ENCODE measurements at places on chromosomes 13 and 19.
A peak's percentile ranks its signal among the peaks of the same experiment; 100 is the strongest.

GRCh38 chr13:38657191-38657590, 29.7 kb upstream of the FREM2 start:
- no peak for DNase-seq

DNA sequence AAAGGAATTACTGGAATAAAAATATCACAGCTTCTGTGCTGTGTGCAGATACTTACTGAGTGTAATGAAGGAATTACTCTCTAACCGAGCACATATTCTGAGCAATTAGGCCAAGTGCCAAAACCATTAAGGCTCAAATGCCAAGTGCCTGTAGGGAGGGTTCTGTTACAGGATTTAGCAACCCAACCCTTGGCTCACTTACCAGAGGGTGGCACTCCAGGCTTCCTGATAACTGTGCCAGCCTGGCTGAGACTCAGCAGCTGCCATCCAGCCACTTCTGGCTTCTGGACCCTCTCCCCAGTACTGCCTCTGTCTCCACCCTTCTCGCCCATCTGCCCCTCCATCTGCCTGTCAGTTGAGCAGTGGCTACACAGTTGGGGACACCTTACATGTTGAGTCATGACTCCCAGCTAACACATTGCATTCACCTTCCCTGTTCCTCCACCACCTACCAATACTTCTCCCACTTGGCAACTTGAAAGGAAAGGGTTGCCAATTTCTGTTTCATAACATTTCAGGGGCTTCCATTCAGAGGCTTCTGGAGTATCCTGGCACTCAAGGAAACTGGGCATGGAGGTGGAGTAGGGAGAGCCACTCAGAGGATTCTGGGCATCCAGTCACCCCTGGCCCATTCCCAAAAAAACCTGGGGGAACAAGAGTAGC, 110.5 kb downstream of the COG6 start:
- DNase-seq = peak; percentile 15

- no peak for DNase-seq
Measured at GRCh38 chr19:6292006-6292405, 12.2 kb upstream of the MLLT1 start.

- no peak for DNase-seq
Measured at GRCh38 chr13:102145750-102146149, 256.1 kb downstream of the FGF14 start.

DNA sequence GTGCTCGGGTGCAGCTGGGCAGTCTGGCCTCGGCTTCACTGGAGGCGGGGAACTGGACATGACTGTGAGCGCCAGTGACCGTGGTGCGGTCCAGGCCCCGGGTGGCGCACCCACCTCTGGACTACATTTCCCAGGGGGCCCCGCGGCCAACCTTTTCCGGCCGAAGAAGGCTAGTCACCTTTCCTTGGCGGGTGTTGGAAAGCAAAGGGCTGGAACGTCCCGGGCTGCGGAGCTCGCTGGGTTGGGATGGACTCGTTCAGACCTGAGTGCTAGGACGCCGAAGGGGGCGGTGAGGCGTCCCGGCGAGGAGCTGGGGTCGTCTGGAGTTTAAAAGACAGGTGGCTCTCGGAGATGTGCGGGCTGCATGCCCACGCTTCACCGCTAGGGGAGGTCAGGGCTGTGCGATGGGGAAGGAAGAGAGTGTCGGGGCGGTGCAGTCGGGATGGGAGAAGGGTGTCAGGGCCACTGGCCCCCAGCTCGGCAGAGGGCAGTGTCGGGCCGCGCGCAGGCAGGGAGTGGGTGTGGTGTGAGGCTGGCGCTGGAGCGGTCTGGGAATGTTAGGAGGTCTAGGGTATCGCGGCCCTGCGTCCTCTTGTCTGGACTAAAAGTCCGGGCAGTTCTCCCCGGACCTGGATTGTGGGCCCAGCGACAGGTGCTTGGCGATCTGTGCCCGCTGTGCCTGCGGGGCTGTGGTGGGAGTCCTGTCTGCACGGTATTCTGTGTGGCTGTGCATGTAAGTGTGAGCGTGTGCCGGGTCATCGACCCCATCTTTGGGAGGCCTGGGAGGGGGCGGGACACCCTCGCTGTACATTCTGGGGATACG, 57.1 kb downstream of the ZNF568 start:
- DNase-seq = peak; percentile 90

DNA sequence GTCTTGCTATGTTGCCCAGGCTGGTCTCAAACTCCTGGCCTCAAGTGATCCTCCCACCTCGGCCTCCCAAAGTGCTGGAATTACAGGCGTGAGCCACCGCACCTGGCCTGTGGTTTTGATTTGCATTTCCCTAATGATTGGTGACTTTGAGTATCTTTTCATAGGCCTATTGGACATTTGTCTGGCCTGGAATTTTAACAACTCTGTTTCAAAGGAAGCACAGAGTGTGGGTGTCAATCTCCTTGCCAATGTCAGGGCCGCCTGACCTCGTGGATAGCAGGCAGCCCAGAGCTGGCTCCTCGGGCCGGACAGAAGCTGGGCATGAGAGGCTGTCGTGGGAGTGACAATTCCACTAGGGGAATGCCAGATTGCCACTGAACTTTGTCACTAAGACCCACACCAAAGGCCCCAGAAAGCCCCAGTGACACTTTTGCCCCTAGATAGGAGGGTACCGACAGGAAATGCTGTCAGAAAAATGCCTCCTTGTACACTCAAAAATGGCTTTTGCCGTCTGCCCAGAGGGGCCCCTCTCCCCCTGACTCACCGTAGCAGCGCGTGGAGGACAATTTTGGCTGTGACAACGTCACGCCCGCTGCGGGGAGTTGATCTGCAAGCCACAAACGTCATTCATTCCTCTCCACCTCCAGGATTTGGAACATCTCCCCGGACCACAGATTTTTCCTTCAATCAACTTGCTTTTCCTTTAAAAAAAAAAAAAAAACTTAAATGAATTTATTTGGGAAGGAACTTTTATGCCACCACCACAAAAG, 11.7 kb upstream of the ADGRE5 start:
- DNase-seq = no peak

DNA sequence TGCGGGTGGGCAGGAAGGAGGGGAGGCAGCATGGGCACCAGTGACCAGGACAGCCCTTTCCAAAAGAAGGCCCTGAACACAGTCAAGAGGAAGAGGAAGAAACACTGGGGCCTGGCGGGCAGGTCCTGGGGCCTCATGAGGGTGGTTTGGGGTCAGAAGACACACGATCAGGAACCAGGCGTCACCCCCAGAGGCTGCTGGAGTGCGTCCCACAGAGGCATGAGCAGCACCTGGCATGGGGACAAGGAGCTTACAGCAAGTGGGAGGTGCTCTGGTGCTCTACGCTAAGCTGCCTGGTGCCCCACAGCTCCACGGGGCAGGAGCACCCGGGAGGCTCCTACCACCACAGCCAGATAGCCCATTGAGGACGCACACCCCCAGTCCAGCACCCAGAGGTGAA, 20.0 kb downstream of the ELL start:
- no peak for DNase-seq

DNA sequence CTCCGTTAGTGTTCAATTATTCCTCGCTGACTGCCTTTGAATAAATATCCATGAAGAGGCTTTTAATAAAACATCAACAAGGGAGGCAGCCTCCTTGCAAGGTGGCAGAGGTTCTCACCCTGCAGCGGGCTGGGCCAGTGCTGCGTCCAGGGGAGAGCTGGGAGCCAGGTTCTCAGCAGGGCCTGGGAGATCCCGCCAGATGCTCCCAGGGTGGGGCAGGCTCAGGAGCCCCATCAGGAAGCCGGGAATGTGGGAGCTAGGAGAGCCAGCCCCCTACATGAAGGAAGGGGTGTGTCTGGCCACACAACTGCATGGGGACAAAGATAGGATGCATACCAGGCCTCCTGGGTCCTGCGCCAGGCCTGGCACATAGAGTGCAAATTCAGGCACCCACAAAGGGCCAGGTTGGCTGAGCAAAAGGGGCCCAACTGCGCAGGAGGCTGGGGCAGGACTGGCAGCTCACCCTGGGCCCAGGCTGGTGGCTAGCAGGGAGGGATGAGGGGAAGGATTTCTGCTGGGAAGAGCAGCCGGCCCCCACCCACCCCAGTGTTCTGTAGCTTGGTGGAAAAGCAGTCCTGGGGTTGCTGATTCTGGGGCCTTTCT, 22.8 kb downstream of the VSTM2B start:
- DNase-seq = no peak

DNA sequence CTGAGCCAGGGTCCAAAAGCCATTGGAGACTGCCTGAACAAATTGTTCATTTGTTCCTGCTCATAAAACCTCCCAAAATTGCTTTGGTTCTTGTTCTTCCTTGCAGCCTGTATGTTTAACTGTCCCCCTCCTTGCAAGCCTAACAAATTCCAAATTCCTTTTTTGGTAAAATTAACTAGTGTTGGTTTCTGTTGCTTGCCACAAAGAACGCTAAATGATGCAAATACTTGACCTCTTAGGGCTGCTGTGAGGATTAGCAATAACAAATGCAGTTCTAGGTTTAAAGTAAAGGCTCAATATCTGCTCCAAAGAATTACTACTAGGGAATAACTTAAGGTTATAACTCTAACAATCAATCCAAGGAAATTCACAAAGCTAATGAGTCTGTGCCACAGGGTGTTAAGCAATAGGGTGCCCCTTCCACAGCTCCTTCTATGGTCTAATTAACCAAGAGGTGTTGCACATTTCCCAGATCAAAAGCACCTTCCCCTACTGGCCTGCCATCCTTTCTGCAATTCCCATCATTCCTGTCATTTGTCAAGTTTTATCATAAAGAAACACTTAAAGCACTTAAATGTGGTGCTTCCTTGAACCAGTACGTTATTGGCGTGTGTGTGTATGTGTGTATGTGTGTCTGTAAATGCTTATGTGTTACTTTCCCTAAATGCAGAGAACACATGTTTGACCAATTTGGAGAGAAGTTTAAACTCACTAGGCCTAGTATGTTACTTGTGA, 110.2 kb downstream of the RAP2A start:
- no peak for DNase-seq

- peak; percentile 95 for DNase-seq
Measured at GRCh38 chr19:53867225-53868090, at the start of gene MYADM. TSS of gene MYADM (plus strand) at chr19:53867883. CDS start at chr19:53873530, 5,647 bp downstream.

DNA sequence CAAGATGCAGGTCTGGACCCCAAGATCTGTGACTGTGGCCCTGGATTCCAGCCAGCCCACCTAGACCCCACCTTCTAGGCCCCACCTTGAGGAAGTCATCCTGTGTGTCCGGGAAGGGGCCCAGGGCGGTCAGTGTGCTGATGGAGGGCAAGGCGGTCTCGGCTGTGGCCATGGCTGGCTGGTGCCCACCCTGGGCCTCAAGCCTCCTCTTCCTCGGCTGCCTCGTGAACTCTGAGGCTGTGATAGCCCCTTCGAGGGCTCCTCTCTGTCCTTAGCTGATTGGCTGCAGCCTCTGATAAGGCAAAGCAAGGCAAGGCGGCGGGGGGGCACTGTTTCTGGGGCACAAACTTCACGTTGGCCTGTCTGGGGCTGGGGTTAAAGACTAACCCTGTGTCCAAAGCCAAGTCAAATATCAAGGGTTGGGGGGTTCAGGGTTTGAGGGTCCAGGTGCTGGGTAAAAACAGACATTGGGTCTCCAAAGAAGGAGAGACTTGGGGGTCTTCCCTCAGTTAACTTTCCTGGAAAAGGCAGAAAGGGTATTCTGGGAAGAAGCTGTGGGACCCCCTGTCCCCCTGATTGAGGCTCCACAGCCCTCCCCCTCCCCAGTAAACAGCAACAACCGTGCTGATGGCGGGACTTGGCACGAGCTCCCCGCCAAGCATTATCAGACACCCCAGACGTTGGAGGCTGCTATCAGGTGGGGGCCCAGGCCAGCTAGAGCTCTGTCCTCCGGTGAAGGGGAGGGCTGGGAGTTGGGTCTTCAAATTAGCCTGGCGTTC, at the start of gene KLF1:
TSS of gene KLF1 (minus strand) at position 233 of the 779 bp plus-strand sequence. CDS start at position 172, 61 bp downstream.
- DNase-seq = no peak

DNA sequence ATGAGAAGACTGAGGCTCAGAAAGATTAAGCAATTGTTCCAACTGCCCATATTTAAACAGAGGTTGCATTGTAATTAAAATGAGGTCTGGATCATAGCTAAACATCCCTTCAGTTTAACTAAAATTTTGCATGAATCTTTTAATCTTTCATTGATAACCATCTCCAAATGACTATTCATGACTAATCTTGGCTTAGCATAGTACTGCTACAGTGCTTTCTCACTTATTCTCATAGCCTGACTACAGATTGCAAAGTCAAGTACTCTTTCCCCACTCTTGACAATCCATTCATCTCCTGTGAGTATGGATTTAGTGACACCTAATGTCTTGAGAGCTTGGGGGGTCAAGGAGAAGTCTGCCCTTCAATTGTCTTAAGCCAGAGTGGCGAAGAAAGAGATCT, 258.4 kb downstream of the RFC3 start:
- DNase-seq = no peak

DNA sequence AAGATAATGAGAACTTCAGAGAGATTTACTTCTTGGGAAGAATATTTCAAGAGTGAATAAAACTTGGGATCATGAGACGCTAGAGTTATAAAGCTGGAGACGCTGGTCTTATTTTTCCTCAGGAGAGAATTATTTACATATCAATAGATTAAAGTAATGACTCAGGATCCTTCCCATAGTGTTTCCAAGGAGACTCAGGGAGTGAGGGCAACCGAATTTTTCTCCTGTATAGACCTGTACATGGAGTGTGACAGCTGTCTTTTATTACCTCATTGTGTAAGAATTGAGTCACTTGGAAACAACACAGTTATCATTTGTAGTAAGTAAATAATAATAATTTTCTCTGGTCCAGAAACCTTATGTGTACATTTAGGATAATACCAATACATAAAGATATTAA, 1905.5 kb downstream of the OLFM4 start:
- DNase-seq = no peak

GRCh38 chr13:111011899-111012298, 97.0 kb upstream of the ANKRD10 start:
- DNase-seq = no peak

- peak; percentile 63 for DNase-seq
Measured at GRCh38 chr13:113405481-113406300, 41.8 kb upstream of the GRTP1 start.

DNA sequence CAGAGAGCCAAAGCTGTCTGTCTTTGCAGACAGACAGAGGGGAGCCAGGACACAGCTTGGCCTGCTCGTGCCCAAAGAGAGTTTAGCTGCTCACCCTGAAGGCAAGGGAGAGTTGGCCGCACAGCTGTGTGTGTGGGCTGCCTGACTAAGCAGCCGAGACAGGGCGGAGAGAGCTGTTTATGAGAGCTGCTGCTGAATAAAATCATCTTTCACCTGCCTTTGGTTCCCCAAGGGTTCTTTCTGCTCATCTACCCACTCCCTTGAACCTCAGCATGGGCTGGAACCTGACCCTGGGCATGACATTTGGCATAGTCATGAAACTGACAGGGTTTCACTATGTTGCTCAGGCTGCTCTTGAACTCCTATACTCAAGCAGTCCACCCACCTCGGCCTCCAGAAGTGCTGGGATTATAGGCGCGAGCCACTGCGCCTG, 98.2 kb downstream of the RBM26 start:
- DNase-seq = no peak

- DNase-seq = no peak
Measured at GRCh38 chr13:100890645-100891044, 216.1 kb upstream of the TMTC4 start.

DNA sequence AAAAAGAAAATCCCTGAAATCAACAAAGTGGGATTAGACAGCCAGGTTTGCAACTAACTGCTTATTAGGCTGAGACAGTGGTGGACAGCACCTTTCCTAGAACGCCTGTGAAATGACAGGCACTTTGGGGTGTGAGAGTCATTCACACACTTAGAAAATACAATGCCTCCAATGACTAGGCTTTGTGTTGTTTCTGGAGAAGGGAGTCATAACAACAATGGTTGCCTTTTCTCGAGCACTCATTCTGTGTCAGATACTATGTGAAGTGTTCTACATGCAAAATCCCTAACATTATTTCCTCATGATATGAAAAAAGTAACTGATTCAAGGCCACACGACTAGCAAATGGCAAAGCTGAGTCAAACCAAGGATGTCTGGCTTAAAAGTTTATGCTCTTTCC, 41.2 kb downstream of the SACS start:
- DNase-seq = no peak

- DNase-seq = no peak
Measured at GRCh38 chr19:1648459-1648849, 4.0 kb downstream of the TCF3 start.
